ENCODE measurements at places on chromosomes 1 and 21.
A peak's percentile ranks its signal among the peaks of the same experiment; 100 is the strongest.

DNA sequence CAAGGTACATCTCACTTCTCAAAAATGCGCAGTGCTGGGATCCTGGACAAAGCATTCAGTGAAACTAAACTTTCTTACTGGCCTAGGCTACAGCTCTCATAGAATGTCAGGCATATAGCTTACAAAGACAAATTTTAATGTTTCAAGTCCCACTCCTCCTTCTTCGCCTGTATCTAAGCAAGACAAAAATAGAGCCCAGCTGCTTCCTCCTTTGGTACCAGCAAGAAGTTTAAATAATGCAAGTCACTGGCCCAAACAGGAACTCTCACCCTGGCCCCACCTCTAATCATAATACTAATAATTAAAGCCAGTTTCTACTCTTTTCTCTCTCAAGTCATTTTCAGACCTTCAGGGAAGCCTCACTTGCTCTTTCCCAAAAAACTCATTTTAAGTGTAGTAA lies 1267.9 kb downstream of the MRPL39 start:
- no peak for DNase-seq

GRCh38 chr1:220076861-220077762 lies 12.5 kb downstream of the BPNT1 start:
- no peak for DNase-seq

- DNase-seq, result no peak
These were observed 189.6 kb downstream of the PLPP3 start for GRCh38 chr1:56389813-56390212.

DNA sequence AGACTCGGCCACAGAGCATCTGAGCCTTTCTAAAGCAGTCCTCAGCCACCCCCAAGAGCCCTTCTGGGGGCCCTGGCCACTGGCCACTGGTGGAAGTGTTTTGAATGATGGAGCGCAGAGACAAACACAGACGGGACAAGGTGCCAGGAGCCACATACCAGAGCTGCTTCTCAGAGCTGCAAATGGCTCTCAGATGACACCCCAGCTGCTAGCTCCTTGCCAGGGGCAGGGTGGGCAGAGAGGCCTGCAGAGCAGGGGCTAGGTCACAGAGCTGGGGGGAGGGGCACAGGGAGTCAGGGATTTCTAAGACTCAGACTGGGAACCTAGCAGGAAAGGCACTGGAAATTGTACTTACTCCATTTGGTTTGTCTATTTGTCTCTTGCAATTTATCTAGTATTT lies 30.4 kb downstream of the KCNN3 start:
- no peak for DNase-seq

GRCh38 chr1:183583466-183583865 lies 6.8 kb downstream of the NCF2 start:
- DNase-seq, result peak; percentile 17

- no peak for DNase-seq
These were observed 401 bp downstream of the TP73 start for GRCh38 chr1:3652548-3653285.

GRCh38 chr21:27164208-27165177 lies 197.6 kb upstream of the ADAMTS5 start:
- no peak for DNase-seq

- DNase-seq, result no peak
These were observed 5.6 kb downstream of the MAP10 start for GRCh38 chr1:232810856-232811255.

DNA sequence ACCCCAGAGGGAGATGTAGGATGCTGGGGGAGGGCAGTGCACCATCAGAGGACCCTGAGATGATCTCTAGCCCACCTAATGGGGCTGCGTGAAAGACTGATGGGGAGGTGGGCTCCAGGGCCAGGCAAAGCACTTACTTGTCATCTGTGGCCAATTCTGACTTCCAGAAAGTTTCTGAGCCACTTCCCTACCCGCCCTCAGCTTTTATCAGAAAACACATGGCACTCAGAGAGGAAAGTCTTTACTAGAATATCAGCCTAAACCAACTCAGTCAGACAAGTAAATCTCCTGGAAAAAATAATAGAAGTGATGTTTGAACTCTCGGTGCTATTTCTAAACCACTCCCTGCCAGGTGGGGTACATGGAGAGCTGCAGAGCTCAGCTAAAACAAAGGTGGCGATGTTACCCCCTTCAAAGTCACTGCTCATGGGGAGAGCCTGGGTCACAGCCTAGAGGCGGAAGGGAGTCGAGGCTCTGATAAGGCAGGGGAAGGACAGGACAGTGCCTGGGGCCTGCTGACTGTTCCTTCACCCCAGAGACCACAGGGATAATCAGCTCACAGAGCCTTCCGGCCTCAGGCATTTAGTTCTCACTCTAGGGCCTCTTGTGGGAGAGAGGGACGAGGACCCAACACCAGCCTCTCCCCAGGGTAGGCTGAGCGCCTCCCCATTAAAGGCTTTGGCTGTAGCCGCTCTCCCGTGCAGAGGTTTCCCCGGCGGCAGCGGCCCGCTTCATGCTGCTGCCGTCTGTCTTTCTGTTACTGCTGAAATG lies 14.2 kb downstream of the SMIM12 start:
- no peak for DNase-seq

DNA sequence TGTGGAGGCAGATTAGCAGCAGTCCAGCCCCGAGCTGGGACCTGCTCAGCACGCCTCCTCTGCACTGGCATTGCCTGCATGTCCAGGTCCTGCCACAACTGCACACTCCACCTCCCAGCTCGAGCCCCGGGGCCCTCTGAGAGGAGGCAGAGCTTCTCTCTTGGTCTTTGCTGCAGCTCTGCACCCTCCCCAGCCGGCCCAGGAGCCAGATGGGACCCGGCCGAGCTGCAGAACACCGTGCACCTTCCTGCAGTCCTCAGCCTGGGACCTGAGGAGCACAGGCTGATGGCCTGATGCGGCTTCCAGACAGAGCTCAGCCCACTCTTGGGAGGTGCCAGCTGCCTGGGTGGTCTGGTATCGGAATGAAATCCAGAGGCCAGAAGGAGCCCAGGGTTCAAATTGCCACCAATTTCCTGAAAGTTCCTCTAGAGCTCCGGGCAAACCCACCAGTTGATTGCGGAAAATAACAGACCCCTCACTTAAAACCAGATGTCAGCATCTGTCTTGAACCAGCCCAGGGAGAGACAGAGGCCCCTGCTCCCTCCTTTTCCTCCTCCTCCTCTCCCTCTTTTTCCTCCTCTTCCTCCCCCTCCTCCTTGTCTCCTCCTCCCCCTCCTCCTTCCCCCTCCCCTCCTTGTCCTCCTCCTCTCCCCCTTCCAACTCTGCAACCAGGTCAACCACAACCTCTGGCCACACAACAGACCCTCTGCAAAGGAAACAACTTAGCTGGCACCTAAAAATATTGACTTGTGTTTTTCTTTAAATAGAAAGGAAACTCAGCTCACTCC lies 10.6 kb upstream of the SPSB1 start:
- no peak for DNase-seq

GRCh38 chr1:9230869-9231533 lies 3.6 kb upstream of the H6PD start:
- DNase-seq, result no peak

GRCh38 chr1:153447498-153448170 lies 12.8 kb downstream of the S100A7 start:
- no peak for DNase-seq

GRCh38 chr1:97093741-97094140 lies 372.2 kb downstream of the PTBP2 start:
- DNase-seq, result peak; percentile 2

GRCh38 chr1:237851210-237851845 lies 39.4 kb downstream of the ZP4 start:
- DNase-seq, result peak; percentile 64

DNA sequence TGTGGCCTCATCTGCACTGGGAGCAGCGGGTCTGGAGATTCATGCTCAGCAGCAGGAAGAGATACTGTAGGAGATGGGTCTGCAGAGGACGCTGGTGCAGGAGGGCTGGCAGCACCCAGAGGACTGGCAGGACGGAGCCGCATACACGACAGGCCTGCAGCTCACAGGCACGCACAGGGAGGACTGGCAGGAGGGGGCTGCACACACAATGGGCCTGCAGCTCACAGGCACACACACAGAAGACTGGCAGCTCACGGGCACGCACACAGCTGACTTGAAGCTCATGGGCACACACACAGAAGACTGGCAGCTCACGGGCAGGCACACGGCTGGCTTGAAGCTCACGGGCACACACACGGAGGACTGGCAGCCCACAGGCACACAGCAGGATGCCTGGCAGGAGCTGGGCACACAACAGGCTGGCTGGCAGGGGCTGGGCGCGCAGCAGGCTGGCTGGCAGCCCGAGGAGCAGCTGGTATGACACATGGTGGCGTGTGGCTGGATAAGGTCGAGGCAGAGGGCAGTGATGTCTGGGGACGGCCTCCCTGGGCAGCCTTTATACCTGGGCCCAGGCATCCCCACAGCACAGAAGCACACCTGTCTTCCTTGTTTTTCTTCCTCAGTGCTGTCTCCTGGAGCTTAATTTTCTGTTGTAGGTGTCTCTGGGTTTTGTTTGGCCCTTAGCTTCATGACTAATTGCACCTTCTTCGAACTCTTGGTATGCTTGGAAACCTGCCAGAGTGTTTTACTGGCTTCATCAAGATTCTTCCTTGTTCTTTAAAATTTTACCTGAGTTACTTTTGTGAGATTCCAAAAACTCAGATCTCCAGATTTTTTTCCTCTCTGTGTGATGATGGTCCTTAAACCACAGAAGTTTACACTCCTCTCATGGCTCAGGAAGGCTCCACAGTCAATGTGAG lies at the start of gene KRTAP12-2:
KRTAP12-2 (minus strand) TSS at position 527 of the 920 bp plus-strand sequence; CDS start at position 486, 41 bp downstream.
- no peak for DNase-seq

DNA sequence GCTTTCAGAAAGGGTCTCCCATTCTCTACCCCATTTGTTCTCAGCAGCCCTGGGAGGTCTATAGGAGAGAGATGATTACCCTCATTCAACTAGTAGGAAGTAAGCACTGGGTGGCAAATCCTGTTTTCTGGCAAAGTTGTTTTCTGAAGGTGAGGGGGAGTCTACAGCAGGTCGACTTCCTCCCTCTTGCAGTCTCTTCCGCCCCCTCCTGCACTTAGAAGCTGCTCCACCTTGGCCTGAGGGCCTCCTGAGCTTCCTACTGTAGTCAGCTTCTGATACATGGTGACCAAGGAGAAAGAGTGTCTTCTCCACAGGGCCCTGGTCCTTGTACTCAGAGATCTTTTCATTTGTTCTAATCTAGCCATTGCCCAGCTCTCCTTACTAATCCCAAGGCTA lies 93.1 kb downstream of the RGL1 start:
- DNase-seq, result no peak

DNA sequence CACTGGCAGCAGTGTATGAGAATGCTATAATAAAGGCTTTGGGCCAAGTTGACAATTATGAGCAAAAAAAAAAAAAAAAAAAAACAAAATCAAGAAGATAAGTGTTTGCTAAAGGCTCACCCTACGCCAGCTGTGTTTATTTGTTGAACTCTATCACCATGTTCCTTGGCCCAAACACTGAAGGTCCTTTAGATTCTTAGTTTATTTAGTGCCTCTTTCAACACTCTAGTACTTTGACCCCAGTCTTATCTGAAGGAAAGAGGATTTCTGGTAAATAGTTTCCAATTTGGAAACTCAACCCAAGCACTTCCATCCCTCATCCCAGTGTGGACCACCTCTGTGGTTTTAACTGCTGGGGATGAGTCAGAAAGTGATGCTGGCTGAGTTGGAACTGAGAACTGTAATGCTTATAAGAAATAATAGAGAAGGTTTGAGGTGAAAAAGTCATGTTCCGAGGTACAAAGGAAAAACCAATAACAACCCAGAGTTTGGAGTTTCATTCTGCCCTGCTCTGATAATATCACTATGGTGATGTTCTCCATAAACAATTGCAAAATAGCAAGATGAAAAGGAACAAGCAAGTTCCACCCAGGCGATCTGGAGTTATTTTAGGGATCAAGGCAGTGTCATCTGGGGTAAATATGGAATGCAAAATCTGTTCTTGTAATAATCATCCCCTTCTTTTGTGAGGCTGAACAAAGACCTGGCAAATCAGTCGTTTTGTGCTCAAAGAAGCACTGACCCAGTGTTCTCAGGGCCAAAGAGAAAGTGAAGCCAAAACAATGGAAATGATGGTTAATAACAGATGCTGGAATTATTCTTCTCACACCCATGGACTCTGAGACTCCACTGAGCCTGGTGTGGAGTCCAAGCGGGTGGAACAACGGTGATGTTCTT lies 19.7 kb upstream of the CAPZB start:
- no peak for DNase-seq

GRCh38 chr1:185789501-185790193 lies 55.5 kb downstream of the HMCN1 start:
- DNase-seq, result no peak

DNA sequence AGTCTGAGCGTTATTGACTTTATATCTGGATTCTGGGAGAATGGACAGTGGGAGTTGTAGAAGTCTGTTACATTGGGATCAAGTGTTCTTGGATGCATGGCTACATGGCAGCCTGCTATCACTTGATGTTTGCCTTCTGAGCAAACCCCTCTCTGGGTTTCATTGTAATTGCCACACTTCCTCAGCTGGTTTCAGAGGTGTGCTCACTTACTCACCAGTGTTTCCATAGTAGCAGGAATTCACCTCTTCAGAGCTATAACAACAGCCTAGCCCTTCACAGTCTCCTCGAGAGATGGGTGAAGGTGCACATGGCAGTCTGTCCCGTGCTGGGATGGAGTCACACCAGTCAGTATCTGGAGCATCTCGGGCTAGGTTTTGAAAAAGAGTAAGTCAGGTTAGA lies 2.6 kb downstream of the ZP4 start:
- DNase-seq, result no peak

DNA sequence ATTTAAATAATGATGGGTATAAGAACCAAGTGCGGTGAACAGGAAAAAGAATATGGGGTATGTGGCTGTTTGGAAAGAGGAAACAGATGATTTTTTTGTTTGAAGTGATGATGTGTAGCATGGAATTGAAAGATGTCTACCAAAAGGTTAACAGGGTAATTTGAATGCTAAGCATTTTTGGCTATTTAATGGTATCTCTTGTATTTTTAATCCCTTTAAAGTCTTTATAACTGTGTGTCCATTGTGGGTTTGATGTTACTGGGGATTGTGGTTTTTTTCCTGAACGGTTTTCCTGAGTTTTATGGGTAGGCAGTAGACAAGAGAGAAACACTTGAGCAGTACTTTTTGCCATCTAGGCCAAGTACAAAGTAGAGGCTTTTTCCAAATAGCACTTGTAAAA lies 63.2 kb downstream of the PRDM2 start:
- DNase-seq, result no peak

DNA sequence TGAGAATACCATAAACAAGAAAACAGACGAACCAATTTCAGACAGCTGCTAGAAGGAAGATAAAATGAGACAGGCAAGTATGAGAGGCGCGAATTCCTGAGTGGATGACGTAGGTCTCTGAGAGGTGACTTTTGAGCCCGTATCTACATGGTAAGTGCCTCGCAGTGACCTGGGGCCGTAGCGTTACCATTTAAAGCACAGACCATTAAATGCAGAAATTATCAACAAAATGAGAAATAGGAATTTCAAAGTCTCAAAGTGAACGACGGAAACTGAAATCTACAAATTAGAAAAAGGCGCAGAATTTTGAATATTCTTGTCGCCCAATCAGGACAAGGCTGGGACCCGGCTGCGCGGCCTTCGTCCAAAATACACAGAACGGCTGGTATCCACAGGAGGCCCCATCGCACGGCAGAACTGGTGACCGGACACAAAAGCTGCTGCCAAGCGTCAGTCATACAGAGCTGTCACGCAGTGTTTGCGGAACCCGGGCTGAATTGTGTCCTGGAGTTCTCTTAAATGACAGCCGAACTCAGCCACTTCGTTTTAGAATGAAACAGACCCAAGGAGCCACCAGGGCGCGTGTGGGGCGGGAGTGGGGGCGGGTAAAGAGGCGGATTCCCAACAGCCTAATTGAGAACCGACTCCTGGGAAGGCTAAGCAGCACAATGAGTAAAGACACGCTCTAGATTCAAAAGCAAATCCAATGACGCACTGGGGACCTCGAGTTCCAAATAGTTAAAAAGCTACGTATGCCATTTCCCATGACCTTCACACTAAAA lies 13.8 kb upstream of the BOLA1 start:
- peak; percentile 93 for DNase-seq
